ENCODE measurements at places on chromosomes 3 and 15.

- DNase-seq, result no peak
Measured at GRCh38 chr15:64379216-64379960, 1.9 kb downstream of the PCLAF start.

DNA sequence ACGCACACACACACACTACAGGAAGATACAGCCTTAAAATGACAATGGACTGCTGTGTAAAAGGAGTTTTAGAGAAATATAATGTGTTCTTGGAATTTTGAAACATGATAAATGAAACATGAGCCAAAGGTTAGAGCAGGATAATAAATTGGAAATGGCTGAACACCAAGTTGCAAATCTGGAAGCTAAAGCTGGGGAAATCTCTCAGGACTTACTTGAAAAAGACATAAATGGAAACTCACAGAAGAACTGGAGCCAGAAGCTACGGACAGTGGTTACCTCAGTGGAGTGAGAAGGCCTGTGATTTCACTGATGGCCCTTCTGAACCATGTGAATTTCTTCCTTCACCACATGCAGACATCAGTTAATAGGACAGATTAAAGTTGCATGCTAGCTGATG is 37.3 kb upstream of the ATP10A start:
- DNase-seq, result no peak

- no peak for DNase-seq
Measured at GRCh38 chr3:12255393-12255792, 33.5 kb upstream of the PPARG start.

GRCh38 chr15:85137489-85138168 is 156.0 kb downstream of the PDE8A start:
- no peak for DNase-seq

DNA sequence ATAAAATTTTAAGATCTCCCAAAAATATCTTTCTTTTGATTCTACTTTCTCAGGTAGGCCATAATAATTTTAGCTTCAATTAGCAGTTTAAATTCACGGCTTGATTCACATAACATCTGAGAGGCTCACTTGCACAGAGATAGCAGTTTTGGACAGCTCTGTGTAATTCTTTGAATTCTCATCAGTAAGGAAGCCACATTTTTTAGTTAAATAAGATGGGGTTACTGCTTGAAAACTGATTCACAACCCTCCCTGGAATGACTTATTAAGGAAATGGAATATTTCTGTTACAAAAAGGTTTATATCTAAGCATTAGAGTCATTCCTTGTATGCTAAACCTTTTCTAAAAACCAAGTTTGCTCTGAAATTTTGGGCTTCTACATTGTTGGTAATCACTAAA is 212.7 kb downstream of the ALCAM start:
- no peak for DNase-seq

- no peak for DNase-seq
Measured at GRCh38 chr15:95132774-95133173, 901.4 kb downstream of the MCTP2 start.

DNA sequence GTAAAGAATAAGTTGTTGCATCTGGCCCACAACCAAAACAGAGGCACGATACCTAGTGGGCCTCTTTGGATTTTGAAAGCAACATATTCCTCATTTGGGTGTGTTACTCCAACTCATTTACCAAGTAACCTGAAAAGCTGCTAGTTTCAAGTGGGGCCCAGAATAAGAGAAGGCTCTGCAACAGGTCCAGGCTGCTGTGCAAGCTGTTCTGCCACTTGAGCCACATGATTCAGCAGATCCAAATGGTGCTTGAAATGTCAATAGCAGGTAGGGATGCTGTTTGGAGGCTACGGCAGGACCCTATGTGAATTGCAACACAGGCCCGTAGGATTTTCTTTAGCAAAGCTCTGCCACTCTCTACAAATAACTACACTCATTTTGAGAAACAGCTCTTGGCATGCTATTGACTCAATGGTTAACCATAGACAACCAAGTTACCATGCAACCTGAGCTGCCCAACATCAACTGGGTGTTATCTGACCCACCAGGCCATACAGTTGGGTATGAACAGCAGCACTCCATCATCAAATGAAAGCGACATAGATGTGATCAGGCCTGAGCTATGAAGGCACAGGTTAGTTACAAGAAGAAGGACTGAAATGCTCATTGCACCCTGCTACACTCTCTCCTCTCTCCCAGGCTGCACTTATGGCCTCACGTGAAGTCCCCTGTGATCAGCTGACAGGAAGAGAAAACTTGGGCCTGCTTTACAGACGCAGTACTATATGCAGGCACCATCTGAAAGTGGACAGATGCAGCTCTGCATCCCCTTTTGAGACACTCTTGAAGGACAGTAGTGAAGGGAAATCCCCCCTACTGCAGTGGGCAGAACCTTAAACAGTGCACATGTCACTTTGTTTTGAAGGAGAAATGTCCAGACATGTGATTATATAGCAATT is 9.5 kb upstream of the MCF2L2 start:
- DNase-seq, result no peak

DNA sequence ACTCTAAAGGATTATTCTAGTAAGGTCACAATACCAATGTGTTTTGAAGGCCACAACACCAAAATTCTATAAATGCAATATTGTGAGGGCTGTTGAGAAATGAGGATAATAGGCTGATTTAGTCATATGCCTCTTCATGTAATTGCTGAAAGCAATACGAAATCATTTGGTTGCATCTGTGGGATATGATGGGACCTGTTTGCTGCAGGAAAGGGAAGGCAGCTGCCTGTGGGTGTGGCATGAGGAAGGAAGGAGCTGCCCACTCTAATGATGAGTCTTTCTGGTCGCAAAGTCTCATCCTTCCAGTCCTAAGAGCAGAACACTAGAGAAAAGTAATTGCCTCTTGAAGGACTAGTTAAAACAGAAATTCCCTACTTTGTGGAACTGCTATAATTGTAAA is 245.3 kb upstream of the ZPLD1 start:
- DNase-seq, result no peak

DNA sequence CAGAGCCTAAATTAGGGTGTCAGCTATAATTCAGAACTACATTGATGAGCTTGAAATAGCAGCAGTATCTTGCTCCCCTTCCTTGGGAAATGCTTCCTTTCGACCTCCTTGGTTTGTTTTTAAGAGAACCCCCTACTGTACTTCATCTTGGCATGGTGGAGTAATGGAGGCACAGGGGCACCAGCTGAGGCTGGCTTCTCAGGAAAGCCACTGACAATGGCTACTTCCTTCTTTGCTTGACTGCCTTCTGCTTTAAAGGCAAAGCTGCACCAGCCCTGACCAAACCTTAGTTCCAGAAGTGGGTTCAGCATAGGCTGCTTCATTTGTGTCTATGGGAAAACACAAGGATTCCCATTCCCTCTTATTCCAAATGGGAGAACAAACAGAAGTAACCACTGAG is 1.5 kb upstream of the FBXL22 start:
- DNase-seq, result no peak

DNA sequence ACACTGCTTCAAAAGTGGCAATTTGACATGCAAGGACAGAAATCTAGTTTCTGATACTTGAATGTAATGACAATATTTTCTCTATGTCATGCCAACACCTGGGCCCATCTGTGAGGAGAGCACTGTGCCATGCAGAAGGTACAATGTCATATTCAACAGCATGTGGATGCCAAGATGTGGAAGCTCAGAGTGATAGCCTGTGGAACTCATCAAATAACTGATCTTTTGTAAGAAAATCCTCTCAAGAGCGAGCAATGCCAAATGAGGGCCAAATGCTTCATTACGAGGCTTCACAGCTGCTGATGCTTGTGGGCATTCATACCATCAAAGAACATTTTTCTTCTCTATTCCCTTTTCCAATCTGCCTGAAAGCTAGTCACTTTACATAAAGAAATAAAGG is 95.1 kb downstream of the ROBO1 start:
- DNase-seq, result no peak

DNA sequence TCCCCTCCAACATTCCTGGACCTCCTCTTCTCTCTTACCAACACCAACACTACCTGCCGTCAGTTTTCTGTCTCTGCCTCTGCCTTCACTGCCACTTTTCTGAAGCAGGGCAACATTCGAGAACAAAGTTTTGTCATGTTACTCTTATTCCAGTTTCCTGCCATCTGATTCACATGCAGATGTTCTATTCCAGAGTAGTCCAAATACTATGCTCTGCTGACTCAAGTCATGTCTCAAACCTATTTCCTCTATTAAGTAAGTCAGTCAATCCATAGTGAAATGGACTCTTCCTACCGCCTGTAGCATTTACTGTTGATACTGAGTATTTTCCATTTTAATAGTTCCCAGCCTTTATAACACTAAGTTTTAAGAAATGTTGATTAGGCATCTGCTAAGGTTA is 43.4 kb downstream of the ESYT3 start:
- no peak for DNase-seq

GRCh38 chr3:125512135-125512920 is 7.7 kb downstream of the SNX4 start:
- DNase-seq, result peak; percentile 39

DNA sequence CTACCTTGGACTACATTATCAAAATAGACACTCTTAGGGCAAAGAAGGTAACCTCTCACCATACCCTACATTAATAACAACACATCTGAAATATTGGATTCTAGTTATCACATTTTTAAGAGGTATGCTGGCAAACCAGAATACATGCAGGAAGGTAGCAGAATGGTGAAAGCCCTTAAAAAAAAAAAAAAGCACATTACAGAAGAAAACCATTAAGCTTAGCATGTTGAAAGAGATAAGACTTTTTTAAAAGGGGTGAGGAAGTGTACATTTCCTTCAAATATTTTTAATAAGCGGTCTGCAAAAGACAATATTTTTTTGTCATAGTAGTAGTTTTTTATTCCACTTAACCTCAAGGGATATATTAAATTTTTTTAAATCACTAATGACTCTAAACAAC is 46.5 kb upstream of the WDR5B start:
- DNase-seq, result no peak

DNA sequence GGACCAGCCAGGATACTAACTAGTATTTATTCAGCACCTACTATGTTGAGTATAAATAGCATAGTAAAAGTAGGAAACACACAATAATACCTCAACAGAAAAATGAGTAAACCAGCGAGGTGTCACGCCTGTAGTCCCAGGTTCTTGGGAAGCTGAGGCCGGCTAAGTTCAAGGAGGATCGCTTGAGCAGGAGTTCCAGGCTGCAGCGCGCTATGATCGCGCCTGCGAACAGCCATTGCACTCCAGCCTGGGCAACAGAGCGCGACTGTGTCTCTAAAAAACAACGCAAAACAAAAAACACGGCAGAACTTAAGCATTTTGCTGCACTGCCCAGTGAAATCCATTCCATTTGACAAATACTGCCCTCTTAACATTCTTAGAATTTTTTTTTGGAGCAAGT is 1.3 kb upstream of the DENND6A start:
- DNase-seq, result no peak

Data from activated naive CD4-positive, alpha-beta T cell treated with anti-CD3 and anti-CD28 coated beads, Interleukin-2, amount 50 U/mL, for 16 hours (primary cell).